Daoy (cell line): ENCODE measurements at places on chromosomes 11 and 22.
A peak's percentile ranks its signal among the peaks of the same experiment; 100 is the strongest.

GRCh38 chr11:21072558-21072957 is 403.2 kb downstream of the NELL1 start:
- no peak for DNase-seq

GRCh38 chr11:74929431-74930363 is 19.2 kb downstream of the XRRA1 start:
- peak; percentile 84 for DNase-seq

- DNase-seq, result no peak
Observed at GRCh38 chr11:79402912-79403311, 37.9 kb downstream of the TENM4 start.

DNA sequence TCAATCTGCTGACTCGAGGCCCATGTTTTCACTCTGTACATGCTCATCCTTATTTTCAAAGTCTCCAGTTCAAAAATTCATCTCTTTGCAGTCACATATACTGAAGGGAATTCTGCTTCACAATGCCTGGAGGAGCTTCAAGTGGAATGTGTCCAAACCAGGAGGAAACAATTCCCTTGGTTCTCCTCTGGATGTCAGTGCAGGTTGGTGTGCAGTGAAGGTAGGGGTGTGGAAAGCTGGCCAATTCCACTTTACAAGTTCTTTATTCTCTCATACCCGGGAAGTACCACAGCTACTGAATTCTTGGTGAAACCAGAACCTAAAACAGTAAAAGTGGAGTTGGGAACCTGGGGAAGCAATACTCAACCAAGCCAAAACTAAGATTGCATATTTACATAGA is 57.3 kb downstream of the BDNF start:
- DNase-seq, result no peak

GRCh38 chr11:21927628-21928027 is 265.3 kb upstream of the ANO5 start:
- no peak for DNase-seq

GRCh38 chr11:133677387-133677786 is 145.1 kb upstream of the OPCML start:
- no peak for DNase-seq

DNA sequence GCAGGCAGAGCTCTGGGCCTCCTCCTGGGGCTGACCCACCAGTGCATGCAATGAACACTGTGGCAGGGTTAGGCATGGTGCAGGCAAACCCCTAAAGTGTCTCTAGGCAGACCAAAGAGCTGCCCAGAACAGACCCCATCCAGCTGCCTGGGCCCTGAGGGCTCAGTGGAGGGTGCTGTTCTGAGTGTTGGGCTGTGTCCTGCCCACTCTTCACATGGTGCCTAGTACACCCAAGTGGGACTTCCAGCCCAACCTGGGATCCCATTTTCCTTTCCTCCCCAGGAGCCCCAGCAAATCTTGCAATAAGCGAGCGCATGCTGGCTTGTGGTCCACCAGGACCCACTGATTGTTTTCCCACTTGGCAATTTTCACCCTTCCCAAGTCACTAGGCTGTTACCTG is 26.4 kb downstream of the ARVCF start:
- DNase-seq, result no peak

- DNase-seq, result no peak
Observed at GRCh38 chr11:119378851-119379465, 2.5 kb downstream of the USP2 start.

GRCh38 chr11:10454878-10455631 is at the start of gene AMPD3:
Gene AMPD3 (plus strand): TSS chr11:10455264. CDS start chr11:10461520, 6,256 bp downstream.
- peak; percentile 85 for DNase-seq

DNA sequence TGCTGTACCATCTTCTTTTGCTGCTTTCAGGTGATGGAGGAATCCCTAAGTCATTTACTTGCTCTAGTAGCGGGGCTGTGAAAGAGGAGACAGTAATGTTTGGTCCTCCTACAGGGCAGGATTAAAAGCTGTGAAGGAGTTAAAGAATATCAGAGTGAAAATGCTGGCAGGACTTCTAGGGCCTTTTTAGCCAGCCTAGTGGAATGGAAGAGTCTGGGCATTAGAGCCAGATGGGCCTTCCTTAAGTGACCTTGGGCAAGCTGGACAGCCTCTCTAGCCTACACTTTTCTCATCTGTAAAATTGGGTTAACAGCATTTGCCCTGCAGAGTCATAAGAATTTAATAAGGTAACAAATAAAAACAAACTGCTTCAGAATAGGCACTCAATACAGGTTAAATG is 114.7 kb downstream of the RBFOX2 start:
- no peak for DNase-seq

DNA sequence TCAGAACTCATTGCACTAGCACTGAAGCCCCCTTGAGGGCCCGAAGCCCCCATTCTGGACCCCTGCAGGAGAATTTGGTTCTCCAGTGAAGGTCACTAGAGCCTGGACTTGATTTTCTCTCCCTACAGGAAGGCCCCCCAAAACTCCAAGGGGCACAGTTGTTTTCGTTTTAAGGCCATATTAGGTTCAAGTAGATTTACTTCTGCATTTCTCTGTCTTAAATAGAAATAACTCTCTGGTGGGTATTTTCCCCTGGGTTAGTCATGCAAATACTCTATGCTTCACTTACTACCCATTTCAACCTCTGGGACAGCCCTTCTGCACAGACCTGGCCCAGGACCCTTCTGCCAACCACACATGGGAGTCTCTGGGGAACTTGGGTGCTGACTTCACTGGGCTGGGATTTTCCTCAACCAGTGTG is 41.6 kb downstream of the WEE1 start:
- peak; percentile 35 for DNase-seq

GRCh38 chr11:99632969-99633368 is 612.2 kb downstream of the CNTN5 start:
- DNase-seq, result no peak

GRCh38 chr11:116502641-116503061 is 270.1 kb downstream of the BUD13 start:
- no peak for DNase-seq

GRCh38 chr22:22059291-22060002 is 76.9 kb upstream of the TOP3B start:
- DNase-seq, result no peak

DNA sequence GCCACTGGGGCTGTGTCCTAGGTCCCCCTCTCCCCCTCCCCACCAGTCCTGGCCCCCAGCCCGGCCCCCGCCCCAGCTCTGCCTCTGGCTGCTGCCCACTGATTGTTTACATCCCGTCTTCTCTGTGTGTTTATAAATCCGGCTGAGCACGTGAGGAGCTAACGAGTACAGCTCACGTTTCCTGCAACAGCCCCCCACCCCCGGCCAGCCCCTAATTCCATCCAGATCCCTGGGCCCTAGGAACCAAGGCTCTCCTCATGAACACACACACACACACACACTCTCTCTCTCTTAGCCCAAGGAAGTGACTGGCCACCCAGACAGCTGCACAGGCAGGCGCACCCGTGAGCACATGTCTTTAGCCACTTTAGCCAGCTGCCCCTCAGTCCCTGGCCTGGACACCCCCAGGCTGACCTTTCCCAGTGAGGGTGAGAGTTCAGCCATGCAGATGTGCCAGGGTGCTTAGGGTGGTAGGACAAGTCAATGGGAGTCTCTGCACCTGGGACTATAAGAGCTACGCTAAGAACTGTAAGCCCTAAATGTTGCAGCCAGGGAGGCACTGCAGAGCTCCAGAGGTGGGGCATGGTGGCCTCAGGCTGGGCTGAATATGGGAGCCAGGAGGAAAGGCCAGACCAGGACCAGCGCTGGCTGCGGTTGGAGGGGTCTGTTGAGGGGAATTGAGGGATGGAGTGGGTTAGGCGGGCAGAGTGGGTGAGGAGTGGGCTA is 2.9 kb downstream of the CLCF1 start:
- no peak for DNase-seq

GRCh38 chr22:46969491-46969890 is 207.0 kb downstream of the TBC1D22A start:
- DNase-seq, result no peak

DNA sequence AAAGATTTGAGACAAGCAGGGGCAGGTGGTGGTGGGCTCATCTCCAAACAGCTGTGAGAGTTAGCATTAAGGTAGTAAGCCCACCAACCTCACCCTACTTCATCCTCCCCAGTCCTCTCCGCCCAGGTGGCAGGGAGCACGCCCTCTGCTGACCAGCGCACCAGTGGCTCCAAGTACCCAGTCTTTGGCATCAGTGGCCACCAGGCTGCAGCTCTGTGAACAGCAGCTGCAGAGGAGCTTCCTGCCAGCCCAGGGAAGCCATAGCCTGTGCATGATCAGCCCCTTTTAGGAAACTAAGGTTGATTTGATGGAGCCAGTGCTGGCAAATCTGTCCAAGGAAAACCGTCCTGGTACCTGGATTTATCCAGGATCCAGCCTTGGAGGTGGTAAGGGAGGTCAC is 21.7 kb downstream of the CAVIN3 start:
- DNase-seq, result peak; percentile 56

GRCh38 chr22:22410121-22410520 is 98.4 kb downstream of the ZNF280B start:
- peak; percentile 40 for DNase-seq

DNA sequence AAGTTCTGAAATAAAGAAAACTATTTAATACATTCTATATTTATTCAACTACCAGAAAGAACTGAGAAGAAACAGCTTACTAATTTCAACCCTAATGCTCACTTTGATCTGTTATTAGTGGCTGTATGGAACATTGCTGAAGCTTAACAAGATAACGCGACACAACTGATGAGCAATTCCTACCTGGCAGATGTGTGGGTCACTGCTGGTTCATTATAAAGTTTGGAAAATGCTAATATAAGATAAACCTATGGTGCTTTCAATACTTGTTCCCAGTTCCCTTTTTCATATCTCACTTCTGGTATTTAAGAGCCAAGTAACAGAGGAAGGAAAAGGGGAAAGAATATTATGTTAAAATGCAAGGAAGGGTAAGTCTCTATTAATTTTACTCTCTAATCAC is 10.5 kb downstream of the CTSC start:
- DNase-seq, result no peak

GRCh38 chr11:71304491-71304890 is 52.1 kb upstream of the SHANK2 start:
- DNase-seq, result no peak

DNA sequence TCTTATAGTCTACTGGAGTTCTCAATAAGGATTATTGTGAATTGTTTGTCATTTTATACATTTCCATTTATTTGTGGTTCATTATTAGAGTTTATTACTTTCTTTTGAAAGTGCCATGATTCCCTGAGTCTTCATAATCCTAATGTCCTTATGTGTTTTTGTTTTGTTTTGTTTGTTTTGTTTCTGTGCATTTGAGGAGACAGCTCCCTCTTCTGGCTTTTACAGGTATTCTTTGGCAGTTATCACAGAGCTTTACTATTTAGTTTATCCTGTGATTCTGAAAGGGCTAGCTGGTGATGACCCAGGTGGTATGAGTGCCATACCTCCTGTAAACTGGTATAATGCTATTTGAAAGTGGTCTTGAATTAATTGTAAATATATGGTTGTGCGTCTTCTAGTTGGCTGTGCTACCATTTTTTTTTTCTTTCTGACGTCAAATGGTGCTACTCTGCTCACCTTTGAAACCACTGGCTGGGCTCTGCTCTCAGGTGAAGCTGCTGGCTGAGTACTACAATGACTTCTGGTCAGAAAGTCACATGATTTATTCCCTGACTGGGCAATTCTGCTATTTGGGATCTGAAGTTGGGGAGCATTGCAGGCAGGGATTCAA is 751.2 kb downstream of the JRKL start:
- no peak for DNase-seq

DNA sequence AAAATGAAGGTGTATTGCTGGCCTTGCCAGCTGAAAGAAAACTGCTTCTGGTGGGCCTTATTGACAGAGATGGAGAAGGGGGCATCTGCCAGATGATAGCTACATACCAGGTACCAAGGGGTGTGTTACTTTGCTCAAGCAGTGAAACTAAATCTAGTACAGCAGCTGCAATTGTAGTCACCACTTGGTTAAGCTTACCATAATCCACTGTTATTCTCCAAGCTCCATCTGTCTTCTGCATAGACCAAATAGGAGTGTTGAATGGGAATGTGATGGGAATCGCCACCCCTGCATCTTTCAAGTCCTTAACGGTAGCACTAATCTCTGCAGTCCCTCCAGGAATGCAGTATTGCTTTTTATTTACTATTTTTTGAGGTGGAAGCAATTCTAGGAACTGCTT is 45.8 kb upstream of the LIN7C start:
- no peak for DNase-seq

GRCh38 chr22:40396882-40397281 is 26.5 kb downstream of the SGSM3 start:
- DNase-seq, result peak; percentile 60

DNA sequence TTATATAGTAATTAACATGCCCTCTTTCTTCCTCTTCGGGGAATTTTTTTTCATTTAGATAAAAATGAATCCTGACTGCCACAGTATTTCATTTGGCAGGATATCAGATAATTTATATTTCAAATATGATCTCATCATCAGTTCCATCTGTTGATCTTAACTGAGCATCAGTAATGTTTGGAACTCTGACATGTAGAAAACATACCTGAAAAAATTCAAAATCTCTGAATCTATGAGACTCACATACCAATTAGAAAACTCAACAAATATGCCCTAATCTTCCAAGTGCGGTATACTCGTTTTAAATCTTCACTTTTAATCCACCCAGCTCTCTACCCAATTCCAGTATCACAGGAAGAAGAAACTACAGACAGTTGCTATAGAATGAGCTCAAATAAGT is 161.9 kb downstream of the MSANTD4 start:
- no peak for DNase-seq

DNA sequence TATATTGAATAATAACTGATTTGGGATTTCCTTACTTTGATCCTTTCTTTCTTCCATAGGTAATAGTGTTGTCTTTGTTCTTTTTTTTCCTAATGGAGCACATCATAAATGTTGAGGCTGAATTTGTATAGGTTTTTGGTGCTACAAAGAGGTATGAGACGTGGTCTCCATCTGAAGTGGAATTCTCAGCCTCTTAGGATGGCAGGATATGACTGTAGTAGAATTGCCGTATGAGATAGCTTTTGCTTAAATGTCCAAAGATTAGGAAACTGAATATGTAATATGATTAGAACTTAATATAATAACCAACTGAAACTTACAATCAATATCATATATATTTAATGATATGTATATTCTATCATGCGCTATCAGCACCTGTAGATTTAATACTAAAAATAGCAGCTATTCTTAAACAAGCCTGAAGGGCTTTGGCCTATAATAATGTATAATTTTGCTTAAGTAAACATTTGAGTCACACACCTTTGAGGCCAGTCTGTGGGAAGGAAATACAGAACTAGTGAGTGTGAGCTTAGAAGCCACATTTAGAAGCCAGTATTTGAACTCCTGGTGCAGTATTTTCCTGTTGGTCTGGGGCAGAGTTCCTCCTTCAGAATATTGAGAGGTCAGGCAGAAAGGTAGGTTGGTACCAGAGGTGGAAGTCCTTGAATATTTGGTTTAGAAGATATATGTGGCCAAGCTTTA is 62.6 kb downstream of the SWAP70 start:
- DNase-seq, result peak; percentile 75

- no peak for DNase-seq
Observed at GRCh38 chr11:126421271-126421671, 65.8 kb downstream of the ST3GAL4 start.

GRCh38 chr22:44620129-44620840 is 81.7 kb upstream of the PRR5 start:
- no peak for DNase-seq
